ENCODE measurements at places on chromosomes 13 and 19.

DNA sequence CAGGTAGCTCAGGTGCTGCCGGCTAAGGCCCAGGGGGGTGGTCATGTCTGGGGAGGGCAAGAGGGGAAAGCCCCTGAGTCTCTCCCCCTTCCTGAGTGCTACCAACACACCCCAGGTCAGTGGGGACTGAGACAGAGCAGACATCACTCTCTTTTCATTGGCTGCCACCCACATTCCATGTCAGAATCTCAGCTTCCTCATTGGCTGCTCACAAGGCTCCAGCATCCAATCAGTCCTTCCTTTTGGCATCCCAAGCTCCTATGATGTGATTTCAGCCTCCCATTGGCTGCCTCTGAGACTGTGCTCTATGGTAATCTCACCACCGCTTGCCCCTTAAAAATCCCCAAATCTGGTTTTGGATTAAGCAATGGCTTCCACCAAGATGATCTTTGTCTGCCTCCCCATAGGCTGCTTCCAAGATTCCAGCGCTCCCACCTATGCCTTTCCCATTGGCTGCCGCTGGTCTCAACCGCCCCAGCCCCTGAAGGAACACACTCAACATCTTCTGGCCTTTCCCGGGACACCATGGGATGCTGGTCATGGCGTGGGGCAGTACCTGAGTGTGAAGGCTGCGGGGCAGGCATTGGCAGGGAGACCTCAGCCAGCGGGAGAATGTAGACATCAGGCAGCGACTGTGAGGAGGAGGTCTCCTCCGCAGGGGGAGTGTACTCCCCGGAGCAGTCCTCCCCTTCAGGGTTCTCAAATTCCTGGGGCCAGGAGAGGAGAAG lies 2.0 kb downstream of the LMTK3 start:
- DNase-seq = no peak

DNA sequence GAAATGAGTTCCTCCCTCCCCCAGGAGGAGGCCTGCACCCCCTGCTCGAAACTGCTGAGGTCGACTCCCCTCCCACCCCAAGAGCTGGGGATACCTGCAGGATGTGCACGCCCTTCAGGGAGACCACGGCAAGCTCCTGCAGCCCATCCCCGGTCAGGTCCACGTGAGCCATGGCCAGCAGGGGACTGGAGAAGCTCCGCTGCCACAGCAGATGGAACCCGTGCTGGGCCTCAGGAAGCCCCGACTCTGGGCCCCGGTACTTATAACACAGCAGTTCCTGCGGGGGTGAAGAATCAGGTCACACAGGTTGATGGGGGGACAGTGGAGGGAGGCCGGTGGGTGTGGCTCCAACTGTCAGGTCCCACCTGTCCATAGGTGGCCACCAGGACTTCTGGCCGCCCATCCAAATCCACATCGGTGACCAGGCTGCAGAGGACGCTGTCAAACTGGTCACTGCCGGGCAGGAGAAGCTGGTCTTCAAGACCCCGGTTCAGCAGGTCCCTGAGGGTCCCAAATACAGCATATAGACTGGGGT lies 4.8 kb upstream of the SLC8A2 start:
- DNase-seq = no peak

GRCh38 chr13:91097269-91097668 lies 250.2 kb upstream of the MIR17HG start:
- no peak for DNase-seq

DNA sequence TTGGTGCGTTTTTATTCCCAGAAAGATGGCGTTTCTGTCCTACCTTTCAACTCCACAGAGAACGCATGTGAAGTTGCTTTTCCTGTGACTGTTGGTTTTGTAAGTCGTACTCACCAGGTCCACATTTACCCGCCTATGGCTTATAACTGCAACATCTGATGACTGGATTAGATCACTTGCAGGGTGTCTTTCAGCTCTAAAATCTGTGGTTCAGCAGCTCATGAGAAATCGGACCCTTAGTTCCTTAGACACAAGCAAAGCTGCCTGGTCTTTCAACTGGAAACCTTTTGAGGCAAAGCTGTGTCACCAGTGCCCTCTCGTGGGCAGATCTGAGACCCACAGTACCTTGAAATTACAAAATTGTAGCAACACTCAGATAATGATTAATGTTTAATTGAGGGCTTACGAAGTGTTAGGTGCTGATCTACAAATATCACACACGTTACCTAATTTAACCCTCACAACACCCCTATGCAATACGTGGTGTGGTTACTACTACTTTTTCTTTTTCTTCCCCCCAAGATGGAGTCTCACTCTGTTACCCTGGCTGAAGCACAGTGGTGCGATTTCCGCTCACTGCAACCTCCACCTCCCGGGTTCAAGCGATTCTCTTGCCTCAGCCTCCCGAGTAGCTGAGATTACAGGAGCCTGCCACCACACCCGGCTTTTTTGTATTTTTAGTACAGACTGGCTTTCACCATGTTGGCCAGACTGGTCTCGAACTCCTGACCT lies 65.4 kb downstream of the RUBCNL start:
- peak; percentile 61 for DNase-seq

GRCh38 chr19:47141695-47142094 lies 11.1 kb downstream of the SAE1 start:
- DNase-seq = no peak

DNA sequence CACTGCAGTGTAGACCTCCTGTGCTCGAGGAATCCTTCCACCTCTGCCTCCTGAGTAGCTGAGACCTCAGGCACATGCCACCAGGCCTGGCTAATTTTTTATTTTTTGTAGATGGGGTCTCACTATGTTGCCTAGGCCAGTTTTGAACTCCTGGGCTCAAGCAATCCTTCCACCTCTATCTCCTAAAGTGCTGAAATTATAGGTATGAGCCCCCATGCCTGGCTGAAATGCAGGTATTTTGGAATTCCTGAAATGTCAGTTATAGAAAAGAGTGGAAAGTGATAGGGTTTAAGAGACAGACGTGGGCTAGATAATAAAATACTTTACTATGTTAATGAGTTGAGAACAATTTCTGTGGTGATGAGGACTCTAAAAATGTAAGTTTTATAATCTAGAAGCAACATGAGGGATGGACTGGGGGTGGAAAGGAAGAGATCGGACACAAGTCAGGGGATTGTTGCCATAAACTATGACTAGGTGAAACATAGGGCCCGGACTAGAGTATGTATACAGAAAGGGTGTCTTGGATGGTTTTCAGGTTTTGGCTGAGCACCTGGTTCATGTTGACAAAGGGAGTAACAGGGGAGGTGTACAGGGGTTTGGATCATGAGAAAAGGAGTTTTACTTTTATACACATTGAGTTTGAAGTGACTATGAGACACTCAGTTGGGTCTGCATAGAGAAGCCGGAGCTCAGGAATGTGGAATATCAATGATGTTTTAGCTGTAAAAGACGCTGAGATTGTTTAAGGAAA lies 165.6 kb upstream of the STARD13 start:
- DNase-seq = no peak

DNA sequence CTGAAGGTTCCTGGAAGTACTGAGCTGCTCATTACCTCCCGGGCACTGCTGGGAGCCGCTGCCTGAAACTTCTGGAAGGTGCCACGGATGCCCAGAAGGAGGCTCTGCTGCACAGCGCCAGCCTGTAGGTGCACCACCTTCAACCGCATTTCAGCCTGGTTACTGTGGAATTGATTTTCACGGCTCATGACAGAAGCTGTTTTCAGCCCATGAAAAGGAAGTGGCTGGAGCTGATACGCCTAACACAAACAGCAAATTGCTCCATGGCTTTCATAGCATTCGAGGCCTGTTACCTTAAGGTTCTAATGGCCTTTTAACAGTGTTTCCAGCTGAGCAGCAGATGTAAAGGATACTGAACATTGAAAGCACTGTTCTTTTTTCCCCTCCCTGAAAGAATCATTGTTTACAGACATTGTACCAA lies 22.0 kb downstream of the GPC6 start:
- no peak for DNase-seq

- DNase-seq = no peak
Observed at GRCh38 chr19:33785795-33786194, 10.9 kb upstream of the KCTD15 start.

DNA sequence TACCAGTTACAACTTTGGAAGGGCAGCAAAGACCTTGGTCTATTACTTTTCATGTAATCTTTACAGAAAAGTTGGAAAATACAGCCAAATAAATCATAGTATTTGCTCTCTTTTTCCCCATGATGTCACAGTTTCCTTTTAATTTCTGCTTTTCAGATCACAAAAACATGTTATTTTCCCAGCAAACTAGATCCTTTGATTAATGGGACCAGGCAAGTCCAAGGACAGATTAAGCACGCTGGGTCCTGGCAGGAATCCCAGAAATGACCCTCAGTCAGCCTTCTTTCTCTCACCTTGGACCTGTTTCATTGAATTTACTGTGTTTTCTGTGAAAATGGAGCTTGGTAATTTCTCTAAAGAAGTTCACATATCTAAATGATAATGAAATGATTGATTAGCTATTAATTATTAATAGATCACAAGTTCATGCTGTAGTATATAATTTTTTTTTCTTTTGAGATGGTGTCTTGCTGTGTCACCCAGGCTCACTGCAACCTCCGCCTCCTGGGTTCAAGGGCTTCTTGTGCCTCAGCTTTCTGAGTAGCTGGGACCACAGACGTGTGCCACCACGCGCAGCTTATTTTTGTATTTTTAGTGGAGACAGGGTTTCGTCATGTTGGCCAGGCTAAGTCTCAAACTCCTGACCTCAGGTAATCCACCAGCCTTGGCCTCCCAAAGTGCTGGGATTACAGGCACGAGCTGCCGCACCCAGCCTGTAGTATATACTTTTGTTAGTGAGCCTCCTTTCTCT lies 16.0 kb downstream of the SPATA13 start:
- no peak for DNase-seq

DNA sequence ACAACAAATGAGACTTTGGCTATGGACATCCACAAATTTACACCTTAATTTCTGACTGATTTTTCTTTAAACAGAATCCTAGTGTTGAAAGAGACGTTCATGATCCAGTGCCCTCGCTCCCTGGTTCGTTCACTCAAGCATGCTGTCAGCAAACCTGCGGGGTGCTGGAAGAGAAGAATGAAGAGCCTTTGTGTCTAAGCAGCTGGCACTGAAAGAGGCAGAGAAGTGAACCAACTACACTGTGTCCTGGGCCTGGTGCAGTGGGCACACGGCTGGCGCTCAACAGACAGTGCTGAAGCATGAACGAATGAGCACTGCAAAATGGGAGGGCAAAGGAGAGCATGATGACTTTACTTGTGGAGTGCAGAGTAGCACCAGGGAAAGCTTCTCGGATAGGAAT lies 46.8 kb downstream of the MIPEP start:
- DNase-seq = no peak

GRCh38 chr13:20140487-20140886 lies 20.4 kb downstream of the GJA3 start:
- no peak for DNase-seq

- DNase-seq = no peak
Observed at GRCh38 chr19:47069795-47070194, 21.4 kb upstream of the TMEM160 start.

- no peak for DNase-seq
Observed at GRCh38 chr19:49862391-49863253, 4.8 kb downstream of the PNKP start.

DNA sequence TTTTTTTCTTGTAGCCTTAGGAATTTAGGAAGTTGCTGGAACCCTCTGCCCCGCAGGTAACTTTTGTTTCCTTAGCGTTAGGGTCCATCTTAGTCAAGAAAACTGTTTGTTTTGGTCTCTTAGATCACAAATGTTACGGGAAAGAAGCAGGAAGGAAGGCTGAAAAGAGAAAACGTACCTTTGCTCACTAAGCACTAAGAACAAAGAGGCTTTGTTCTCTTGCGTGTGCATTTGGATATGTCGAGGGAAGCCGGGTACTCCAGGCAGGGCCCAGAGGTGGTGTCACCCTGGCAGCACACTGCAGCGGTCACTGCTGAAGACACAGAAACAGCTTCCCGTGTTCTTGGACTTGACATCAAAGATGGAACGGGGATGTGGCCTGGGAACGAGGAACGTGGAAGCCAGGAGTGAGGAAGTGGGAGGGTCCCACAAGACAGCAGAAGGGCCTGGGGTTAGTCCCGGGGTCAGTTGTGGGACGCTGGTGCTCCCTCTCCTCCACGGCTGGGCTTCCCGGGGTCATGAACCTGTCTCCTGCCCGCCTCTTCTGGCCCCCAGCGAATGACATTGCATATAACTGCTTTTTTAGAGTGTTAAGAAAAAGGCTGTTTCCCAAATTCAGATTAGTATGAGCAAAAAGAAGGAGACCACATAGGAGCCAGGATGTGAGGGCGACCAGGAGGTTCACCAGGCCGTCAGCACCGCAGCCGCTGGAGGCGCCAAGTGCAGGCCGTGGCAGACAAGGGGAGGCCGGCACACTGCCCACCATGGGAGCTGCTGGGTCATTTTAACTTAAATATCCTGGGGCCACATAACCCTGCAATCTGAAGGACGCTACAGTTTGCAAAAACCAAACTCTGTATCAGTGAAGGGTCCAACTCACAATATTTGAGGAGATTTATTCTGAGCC lies 31.6 kb downstream of the ATP11A start:
- no peak for DNase-seq

DNA sequence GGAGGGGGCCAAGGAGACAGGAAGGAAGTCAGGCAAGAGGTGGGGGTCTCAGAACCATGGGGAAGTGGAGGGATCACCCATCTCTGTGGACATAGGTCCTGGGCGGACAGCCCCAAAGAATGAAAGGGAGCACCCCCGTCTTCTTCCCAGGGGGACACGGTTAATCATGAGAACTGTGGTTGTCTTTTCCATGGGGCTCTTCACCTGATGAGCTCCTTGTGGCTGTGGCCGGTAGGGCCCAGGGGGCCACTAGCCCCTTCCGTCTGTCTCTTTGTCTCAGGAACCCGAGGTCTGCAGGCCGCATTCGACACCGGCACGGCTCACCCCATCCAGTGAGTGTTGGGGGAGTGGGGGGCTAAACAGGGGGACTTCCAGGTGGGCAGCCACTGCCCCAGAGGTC lies 8.6 kb downstream of the PLPPR2 start:
- no peak for DNase-seq

- peak; percentile 27 for DNase-seq
Observed at GRCh38 chr19:41821003-41821735, 23.3 kb downstream of the LYPD4 start.

- no peak for DNase-seq
Observed at GRCh38 chr19:13022111-13022858, 27.0 kb downstream of the NFIX start.

DNA sequence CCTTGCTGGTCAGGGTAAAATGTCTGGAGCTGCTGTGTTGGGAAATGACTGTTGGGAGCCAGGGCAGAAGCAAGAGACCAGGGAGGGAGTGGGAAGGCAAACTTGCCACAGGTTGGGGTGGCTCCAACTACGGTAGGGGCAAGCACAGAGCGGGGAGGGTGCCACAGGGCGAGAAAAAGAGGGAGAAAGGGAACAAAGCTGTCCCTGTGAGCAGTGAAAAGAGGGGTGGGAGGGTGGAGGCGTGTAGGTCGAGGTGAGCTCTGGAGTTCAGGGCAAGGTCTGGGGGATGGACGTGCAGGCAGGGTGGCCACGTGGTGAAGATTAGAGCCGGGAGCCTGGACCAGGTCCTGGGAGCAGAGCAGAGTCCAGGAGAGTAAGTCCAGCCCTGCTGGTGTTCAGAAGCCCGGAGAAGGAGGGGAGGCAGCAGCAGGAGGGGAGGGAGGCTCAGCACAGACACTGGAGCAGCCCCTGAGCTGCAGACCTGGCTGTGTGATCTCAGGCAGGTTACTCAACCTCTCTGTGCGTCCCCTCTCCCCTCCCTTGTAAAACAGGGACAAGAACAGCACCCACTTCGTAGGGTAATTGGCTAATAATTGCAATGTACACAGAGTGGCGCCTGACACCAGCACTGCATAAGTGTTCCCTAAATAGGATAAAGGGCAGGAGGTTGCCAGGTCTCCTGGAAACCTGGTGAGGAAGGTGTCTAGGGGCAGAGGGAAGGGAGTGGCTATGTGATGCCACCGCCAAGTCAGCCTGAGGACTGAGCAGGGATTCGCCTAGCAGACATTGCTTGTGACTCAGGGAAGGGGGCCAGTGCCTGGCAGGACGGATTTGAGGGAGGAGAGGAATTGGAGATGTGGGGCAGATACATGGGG lies 3.2 kb upstream of the POLR2E start:
- DNase-seq = no peak

Data from stimulated activated CD4-positive, alpha-beta T cell treated with anti-CD3 and anti-CD28 coated beads, Interleukin-15, amount 100 ng/mL, for 48 hours (primary cell).